ENCODE measurements at places on chromosomes 12 and 14.

DNA sequence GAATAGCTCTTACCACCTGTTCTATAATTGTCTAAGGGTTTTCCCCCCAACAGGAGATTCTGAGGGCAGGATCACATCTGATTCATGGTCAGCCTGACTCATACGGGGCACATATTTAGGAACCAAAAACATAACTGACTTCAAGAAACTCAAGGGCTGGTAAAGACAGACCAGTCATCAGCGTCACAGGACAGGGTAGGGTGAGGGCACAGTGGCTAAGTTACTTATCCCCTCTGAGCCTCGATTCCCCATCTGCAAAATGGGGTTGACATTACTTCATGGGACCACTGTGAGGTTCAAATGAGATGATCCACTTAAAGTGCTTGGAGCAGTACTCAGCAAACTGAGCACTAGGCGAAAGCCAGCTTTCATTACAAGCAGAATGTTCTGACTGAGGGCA, 606 bp downstream of the CINP start:
- DNase-seq, result no peak

DNA sequence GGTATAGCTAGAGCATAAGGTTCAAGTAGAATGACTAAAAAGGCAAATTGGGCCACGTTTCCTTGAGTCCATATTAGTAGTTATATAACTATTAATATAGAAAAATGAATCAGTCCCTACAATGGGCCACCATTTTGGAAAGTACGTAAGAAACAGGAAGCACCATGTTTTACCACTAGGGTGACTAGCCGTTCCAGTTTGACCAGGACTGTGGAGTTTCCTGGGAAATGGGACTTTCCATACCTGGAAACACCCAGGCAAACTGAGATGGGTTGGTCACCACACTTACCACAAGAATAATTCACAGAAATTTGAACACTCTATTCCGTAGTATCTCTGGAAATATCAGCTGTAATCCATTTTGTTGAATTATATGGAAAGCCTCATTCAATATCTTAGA, 2.1 kb upstream of the MAGOHB start:
- DNase-seq, result no peak

GRCh38 chr12:69161829-69162228, 77.5 kb upstream of the CPSF6 start:
- no peak for DNase-seq

DNA sequence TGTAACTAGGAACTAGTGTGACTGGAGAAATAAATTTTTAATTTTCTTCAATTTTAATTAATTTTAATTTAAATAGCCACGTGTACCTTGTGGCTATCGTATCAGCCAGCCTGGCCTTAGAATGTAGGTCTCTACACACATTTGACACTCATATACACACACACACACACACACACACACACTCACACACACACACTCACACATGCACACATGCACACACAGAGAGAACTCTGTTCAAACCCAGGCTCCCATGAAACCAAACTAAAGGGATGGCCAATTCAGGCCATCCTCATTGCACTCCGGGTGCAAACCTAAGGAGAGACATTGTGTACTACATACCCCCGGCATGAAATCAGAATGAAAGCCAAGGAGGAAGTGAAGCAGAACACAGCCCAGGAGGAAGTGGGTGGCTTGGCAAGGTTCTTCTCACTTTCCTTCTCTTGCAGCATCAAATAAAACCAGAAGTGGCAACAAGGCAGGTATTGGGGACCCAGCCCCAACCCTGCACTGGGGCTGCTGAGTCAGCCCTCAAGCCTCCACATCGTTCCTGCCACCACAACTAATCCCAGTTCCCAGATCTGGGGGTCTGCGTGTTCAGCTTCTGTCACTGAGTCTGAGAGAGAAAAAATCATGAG, 26.2 kb upstream of the CHPT1 start:
- no peak for DNase-seq
